ENCODE measurements at places on chromosomes 16 and 17.
A peak's percentile ranks its signal among the peaks of the same experiment; 100 is the strongest.

DNA sequence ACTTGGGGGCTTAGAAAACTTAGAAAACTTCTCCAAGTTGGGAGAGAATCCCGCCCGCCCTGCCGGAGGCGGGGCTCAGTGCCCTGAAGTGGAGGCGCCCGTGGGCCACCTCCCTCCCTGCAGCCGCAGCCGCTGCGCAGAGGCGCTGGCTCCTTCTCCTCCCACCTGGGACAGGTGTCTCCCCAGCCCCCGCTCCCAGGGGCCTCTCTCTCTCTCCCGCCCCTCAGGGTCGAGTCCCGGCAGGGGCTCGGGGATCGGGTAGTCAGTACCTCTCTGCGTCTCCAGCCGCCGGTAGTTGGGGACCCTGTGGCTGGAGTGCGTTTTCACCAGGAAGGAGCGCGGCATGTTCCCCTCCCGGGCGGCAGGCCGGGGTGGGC lies 257 bp downstream of the SNAI3 start:
- peak; percentile 48 for DNase-seq

DNA sequence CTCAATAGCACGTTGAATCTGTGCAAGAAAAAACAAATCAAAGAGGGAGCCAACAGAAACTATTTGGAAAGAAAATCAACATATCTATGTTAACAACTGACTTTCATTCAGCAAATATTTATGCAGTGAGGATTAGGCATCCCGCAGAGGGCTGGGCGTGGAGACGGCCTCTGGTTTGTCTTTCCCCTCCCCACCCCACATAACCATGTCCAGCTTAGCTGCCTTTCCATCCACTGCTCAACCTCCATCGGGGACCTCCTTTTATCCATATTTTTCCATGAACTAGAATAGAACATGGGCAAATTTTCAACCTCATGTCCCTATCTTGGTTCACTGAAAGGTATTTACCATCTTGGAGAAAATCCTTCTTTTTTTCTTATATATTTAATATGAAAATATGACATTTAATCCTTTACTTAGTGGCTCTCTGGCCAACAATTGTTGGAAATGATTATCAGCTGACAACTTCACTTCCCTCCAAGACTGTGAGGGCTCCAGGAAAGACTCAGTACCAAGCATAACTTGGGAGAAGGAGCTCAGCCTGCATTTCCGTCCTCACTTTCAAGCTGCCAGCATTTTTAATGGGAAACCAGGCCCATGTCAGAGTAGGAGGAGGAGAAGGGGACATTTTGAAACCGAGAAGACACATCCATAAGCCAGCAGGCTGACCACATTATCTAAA lies 462.6 kb upstream of the MAF start:
- no peak for DNase-seq

GRCh38 chr17:40015005-40015997 lies at the start of gene CSF3:
Gene CSF3 (plus strand): TSS chr17:40015440. CDS start chr17:40015475, 35 bp downstream.
- DNase-seq: no peak

- DNase-seq: no peak
These were observed 102.1 kb downstream of the CLEC16A start for GRCh38 chr16:11046382-11046931.

GRCh38 chr17:35729405-35729833 lies 2.0 kb upstream of the RASL10B start:
- no peak for DNase-seq

DNA sequence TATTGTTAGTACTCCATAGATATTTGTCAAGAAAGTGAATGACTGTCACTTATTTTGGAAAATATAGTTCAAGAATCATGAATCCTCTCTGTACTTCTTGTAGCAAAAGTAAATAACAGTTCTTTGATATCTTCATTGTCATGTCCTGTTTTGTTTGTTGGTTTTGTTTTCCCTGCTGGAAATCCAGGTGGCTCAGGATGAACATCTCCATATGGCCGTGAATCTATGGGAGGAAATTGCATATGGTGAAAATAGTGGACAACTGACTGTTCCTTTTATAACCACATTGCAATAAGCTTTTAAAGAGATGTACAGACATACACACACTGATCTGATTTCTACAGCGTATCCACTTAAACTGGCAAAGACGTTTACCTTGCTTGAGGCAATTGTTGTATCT lies 637.0 kb upstream of the RBFOX1 start:
- DNase-seq: no peak

DNA sequence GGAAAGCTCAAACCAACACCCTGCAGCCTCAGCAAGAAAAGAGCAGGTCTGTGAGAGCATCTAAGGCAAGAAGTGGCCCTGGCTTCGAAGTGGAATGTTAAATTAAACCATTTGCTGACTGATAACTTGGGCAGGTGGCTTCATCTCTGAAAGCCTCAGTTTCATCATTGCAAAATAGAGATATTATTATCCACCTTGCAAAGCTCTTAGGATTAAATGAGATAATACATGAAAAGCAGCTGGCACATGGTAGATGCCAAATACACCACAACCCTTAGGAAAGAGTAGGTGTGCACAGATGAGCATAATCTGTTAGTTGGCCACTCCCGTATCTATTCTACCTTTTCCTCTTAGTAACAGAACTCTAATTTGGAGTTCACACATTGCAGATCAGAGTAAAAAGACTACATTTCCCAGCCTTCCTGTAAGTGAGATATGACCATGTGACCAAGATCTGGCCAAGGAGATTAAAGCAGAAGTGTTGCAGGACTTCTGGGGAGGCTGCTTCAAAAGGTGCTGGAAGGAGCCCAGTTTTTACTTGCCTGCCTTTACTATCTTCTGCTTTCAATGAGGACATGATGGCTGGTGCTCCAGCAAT lies 288.7 kb downstream of the SOX9 start:
- DNase-seq: no peak

GRCh38 chr17:32801193-32801592 lies 75.7 kb downstream of the MYO1D start:
- no peak for DNase-seq

DNA sequence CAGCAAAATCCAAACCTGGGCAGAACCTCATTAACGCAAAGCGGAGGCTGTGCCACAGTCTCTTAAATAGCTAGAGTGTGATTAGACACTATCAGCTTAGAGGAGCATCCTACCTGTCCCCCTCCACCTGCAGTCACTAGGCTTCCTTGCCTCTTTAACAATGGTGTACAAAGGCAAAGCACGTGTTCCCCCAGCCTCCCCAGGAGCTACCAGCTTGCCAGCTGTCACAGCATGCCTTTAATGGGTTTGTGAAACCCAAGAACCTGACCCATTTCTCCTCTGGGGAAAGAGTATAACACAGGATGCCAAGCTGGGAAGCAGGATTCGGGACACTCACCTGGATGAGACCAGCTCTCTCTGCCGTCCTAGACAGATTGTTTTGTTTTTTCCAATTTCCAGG lies 37.2 kb upstream of the TBX2 start:
- DNase-seq: no peak

GRCh38 chr16:49376206-49376605 lies 2.6 kb downstream of the C16orf78 start:
- no peak for DNase-seq

DNA sequence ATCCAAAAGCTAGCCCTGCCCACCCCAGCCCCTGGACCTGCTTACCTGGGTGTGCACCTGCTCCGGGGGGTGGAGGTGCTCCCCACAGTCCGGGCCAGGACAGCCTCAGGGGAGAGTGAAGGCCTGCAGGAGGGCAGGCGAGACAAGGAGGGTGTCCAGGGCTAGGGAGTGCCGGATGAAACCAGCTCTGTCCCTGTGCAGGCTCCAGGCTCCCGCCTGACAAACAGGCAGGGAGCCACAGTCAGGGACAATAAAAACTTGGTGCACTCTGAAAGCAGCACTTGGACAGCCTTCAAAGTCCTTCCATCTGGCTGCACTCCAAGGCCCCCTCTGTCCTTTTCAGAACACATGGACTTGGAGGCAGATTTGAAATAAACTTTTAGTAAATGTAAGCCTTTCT lies 3.9 kb downstream of the PAQR4 start:
- DNase-seq: no peak

- no peak for DNase-seq
These were observed 152.3 kb downstream of the PCTP start for GRCh38 chr17:55903028-55903690.

DNA sequence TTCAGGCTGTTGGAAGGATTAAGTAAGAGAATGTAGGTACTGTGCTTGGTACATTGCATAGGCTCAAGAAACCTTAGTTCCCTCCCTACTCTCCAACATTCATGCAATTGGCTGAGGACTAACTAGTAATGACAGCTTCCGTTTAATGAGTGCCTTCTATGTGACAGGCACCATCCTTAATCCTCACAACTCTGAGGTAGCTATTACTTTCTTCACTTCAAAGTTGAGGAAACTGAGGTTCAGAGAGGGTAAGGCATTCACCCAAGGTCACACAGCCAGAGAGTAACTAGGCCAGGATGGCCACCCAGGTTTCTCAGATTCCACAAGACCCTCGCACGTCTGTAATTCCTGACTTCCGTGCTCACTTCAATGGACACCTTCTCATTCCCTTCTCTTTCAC lies 22.2 kb downstream of the UNC119 start:
- DNase-seq: no peak

- no peak for DNase-seq
These were observed 1.6 kb downstream of the ZNF423 start for GRCh38 chr16:49854188-49854795.

DNA sequence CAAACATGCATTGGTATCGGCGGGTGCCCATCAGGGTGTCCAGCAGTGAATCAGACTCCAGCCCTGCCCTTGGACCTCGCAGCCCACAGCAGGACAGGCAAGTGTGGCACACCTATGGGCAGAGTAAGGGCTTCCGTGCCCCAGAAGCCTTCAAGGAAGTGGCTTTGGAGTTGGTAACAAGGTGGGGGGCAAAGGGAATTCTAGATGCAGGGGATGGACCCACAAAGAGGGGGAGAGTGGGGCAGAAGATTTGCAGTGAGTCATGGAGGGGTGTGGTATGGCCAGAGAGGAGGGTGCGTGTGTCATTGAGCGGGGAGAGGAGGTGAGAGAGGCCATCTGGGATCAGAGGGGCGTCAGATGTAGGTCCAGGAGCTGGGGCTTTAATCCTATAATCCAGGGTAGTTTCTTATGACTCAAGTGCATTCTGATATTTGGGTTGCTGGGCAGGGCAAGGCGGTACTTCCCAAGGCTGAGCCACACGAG lies 8.5 kb upstream of the SPNS2 start:
- DNase-seq: no peak

- DNase-seq: no peak
These were observed 99.0 kb downstream of the C16orf78 start for GRCh38 chr16:49472598-49472997.
